SW 1271 (cell line): ENCODE measurements at places on chromosomes 1 and 21.
A peak's percentile ranks its signal among the peaks of the same experiment; 100 is the strongest.

DNA sequence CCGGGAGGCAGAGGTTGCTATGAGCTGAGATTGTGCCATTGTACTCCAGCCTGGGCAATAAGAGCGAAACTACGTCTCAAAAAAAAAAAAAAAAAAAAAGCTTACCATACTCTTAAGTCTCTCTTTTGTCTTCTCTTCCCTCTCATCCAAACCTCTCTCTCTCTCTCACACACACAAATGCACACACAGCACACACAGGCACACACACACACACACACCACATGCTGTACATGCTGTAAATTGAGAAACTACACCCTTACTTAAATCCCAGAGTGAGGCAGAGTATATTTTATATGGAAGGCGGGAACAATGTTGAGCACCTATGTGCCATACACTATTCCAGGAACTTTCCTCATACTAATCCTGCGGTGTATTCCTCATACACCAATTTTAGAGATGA, 6.5 kb downstream of the MCOLN3 start:
- no peak for DNase-seq

- DNase-seq: no peak
Observed at GRCh38 chr1:89692601-89693521, 59.9 kb downstream of the LRRC8C start.

- DNase-seq: no peak
Observed at GRCh38 chr1:2449636-2450454, 26.2 kb upstream of the PLCH2 start.

DNA sequence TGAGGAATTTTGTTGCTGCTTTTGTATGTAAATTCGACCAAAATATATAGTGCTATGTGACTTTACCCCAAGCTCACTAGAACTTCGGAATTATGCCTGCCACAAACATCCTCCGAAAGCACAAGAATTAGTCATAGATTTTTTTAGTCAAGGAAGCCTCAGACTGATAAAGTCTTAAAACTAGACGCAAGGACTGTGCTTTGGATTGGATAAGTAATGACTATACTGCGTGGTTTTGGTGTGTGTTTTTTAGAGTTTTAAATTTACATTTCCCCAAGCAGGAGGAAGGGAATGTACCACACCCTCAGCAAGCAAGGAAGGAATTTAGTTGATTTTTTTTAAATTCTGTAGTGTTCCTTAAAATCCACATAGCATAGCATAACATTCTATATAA, 10.3 kb downstream of the WLS start:
- DNase-seq: no peak

GRCh38 chr1:10546896-10547295, 72.1 kb downstream of the PEX14 start:
- DNase-seq: no peak

GRCh38 chr1:8238141-8239038, 79.5 kb upstream of the SLC45A1 start:
- DNase-seq: no peak

DNA sequence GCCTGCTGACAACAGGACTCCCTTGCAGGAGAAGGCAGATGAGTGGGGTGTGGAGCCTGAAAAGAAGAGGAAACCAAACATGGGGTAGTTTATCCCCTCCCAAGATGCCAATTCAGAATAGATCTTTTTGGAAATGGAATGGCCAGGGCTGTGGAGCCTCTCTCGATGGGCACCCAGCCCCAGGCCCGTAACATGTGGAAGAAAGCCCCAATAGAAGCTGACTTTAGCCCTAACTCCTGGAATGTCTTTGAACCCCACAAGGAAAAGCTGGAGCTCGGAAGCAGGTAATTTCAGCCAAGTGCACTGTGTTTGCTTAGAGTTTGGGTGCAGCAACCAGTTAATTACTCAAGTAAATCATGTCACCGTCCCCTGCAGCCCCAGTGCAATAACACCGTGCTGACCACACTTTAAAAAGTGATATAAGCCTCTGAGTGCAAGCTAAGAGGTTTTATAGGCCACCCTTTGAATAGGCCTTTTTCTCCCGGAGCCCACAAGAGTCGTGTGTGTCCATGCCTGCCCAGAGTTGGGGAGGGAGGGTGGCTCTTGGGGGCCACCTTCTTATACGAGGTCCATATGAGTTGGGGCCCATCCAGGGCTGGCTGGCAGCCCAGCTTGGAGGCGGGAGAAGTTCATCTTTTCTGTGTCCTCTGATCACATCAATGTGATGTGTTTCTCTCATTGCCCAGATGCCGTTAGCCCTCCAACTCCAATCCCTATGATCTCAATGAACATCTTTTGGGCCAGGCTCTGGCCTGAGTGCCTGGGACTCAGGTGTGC, 153.2 kb downstream of the TRABD2B start:
- DNase-seq: no peak

GRCh38 chr1:27353166-27353565, 11.3 kb downstream of the SYTL1 start:
- no peak for DNase-seq

DNA sequence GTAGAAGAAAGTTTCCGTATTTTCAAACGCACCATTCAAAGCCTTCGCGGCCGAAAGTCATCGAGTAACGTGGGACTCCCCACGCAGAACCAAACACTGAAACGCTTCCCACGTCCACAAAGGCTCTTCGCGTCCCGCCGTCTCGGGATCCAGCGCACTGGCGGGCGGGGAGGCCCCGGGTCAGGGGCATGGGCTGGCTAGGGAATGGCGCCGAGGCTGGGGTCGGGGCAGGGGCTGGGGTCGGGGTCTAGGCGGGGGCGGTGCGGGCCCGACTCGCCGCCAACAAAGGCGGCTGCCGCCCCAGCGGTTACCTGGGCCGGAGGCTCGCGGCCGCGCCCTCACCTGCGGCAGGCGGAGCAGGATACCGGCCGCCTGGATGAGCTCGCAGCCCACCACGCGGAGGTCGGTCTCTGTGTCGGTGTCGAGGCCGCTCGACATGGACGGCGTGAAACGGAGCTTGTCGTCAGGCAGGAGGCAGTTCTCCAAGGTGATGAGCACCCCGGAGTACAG, 403 bp downstream of the CCNL2 start:
- no peak for DNase-seq

- no peak for DNase-seq
Observed at GRCh38 chr1:3237994-3238702, 169.1 kb downstream of the PRDM16 start.

DNA sequence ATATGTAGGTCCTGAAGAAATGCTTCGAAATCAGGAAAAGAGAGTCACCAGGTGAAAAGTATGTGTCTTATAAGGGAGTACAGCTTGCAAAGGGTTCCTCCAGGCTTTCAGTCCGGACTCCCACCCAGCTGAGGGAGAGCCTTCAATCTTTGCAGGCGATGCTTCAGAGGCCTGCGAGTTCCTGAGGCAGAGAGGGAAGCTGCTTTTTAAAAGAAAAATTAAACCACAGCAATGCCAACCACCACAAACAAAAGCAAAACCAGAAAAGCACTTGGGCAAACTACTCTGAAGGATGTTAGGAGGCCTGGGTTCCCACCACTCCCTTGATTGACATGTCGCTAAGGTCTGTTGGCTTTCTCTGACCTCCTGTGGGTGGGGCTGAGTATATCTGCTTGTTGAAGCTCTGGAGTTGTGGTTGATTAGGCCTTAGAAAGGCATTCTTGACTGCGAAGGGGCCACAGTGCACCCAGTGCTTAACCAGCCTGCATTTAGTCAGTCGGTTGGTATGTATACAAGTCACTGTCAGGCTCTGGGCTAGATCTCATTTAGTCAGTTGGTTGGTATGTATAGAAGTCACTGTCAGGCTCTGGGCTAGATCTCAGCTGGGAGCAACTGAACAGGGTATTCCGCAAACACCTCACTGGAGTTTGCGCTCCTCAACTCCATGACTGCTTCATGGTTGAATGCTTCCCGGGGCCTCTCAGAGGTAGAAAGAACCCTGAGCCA, 1.2 kb downstream of the NIPAL3 start:
- DNase-seq: peak; percentile 66

DNA sequence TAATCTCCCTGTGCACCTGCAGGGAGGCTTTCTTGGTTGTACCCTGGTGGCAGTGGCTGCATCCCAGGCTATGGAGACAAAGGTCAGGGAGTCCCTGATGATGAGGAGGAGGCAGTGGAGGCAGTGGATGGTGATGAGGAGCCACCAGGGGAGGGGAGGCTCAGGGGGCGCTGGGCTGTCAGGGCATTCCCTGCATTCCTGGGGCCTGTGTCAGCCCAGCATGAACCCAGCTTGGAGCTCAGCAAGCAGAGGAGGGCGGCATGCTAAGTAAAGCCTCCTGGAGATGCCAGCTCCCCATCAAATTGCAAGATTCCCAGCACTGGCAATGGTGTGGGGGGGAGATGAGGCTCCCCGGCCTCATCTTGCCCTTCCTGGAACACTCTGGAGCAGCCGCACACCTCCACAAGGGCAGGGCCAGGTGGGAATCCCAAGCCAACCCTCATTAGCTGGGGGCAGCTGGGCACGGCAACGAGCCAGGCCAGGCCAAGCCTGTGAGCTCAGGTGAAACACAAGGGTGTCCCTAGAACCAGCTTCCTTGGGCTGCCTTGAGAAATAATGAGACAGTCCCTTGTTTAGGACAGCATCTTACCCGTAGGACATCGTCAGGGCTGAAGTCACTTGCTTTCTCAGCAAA, 469.5 kb downstream of the MATN1 start:
- DNase-seq: no peak

- no peak for DNase-seq
Observed at GRCh38 chr1:175530183-175530582, 213.2 kb downstream of the TNR start.

DNA sequence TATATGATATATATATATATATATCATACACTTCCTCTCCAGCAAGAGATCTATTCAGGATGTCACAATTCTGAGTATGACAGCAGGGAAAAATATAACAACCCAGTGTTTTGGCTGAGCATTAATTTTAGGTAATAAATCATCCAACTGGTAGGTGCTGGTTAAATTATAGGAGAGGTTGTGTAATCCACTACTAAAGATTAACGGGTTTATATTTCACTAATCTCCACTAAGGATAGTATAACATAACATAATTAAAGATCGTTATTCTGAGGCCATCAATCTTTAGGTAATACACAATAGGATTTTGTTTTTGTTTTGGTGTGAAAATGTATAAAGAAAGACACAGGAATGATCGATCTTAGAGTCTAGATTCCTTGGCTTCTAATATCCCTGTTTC, 102.2 kb downstream of the COQ8A start:
- DNase-seq: no peak

- no peak for DNase-seq
Observed at GRCh38 chr1:209421186-209421585, 162.3 kb upstream of the CAMK1G start.

GRCh38 chr21:35349376-35350080, 300.4 kb upstream of the RUNX1 start:
- DNase-seq: no peak

DNA sequence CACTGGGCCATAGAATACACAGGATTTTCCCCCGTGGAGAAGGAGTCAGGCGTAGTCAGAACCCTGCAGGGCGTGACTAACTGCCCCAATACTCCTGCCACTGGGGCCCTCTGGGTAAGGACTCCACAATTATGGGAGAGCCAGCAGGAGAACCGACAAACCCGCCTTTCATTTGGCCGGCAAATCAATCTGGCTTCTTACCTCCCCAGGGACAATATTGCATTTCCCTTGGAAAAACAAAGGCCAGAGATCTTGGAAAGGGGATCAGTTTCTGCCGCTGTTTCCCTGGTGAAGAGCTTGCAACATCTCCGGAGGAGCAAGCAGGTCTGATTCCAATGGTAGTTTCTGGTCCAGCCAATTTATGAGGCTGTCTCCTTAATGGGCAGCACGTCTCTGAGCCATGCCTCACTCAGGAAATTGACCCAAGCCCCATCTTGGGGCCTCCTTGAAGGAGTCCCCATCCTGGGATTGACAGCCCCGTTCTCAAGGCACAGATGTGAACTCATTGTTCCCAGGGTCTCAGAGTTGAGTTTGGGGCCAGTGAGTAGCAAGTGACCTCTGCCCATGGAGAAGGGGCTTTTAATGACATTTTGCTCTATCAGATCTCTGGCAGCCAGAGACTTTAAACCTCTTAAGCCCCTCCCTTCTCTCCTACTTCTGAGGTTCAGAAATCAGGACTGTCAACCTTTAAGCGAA, 4.3 kb downstream of the TRABD2B start:
- no peak for DNase-seq

- DNase-seq: no peak
Observed at GRCh38 chr1:79568411-79568810, 561.9 kb upstream of the ADGRL4 start.

GRCh38 chr1:152458384-152459185, 44.5 kb upstream of the CRNN start:
- DNase-seq: peak; percentile 10

- DNase-seq: no peak
Observed at GRCh38 chr1:183841950-183842794, 37.3 kb downstream of the RGL1 start.
